ENCODE measurements at places on chromosomes 13 and 19. TPM values are rescaled to one million over a fixed set of nuclear protein-coding genes. Genes with fewer than 3 reads are reported as not detected.

- no peak overlapping the region for H3K27ac ChIP-seq
- H3K36me3 ChIP-seq: no peaks in the 10 kb centered on the region
- H3K4me3 ChIP-seq: no peak overlapping the region
- H3K4me1 ChIP-seq: no peaks in the 10 kb centered on the region
- peak; percentile 9 for DNase-seq
- no peaks in the 10 kb centered on the region for H3K27me3 ChIP-seq
Observed at GRCh38 chr19:23509686-23510450, 114.6 kb upstream of the ZNF91 start.

GRCh38 chr19:38036707-38037611, 130.0 kb downstream of the SIPA1L3 start:
- no peak overlapping the region for H3K27ac ChIP-seq
- no peak overlapping the region for H3K4me3 ChIP-seq
- peak; percentile 46 for DNase-seq

GRCh38 chr13:56563663-56564062, 577.1 kb upstream of the PRR20A start:
- H3K27ac ChIP-seq: no peak overlapping the region
- no peaks in the 10 kb centered on the region for H3K27me3 ChIP-seq
- DNase-seq: no peak
- no peak overlapping the region for H3K4me3 ChIP-seq

CRB3 gene
- total RNA-seq: 58.2 TPM

RXFP2 gene
- total RNA-seq: 0.09 TPM

GRCh38 chr19:47230921-47231214, at the start of gene BBC3:
TSS of gene BBC3 (minus strand) at chr19:47231199. CDS start at chr19:47228431, 2,768 bp downstream.
- H3K27ac ChIP-seq: peak within 1 kb of the TSS; percentile 67
- DNase-seq: no peak
- peak within 1 kb of the TSS; percentile 82 for H3K4me3 ChIP-seq
- H3K36me3 ChIP-seq: no peaks in the 10 kb centered on the region
- H3K27me3 ChIP-seq: peaks cover 10% of the 10 kb centered on the region
- H3K4me1 ChIP-seq: peaks cover 37% of the 10 kb centered on the region

DNA sequence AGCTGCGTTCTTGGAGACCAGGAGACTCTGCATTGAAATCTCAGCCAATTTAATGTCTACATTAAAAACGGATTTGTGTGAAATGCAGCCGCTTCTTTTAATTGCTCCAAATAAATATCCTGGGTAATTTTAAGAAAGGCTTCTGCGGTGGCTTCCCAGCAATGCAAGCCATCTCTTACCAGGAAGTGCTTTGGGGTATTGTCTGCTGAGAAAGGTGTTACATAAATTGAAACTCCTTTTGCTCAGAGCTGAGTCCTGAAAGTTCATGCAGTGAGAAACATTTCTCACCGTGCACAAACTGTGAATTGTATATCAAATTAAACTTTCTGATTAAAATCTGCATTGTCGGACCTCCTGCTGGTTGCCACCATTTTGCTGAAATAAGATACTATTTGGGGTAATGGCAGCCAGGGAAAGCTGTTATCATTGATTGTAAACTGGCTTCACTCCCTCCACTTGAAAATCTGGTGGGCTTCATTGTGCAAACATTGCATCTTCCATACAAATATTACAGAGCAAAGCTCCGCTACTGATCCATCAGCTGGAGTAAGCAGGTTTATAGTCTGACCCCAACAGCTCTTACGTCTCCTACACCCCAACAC, 59.5 kb downstream of the ZIC5 start:
- H3K4me1 ChIP-seq: no peaks in the 10 kb centered on the region
- DNase-seq: no peak
- H3K4me3 ChIP-seq: no peak overlapping the region
- no peaks in the 10 kb centered on the region for H3K36me3 ChIP-seq
- no peaks in the 10 kb centered on the region for H3K27me3 ChIP-seq
- no peak overlapping the region for H3K27ac ChIP-seq

DNA sequence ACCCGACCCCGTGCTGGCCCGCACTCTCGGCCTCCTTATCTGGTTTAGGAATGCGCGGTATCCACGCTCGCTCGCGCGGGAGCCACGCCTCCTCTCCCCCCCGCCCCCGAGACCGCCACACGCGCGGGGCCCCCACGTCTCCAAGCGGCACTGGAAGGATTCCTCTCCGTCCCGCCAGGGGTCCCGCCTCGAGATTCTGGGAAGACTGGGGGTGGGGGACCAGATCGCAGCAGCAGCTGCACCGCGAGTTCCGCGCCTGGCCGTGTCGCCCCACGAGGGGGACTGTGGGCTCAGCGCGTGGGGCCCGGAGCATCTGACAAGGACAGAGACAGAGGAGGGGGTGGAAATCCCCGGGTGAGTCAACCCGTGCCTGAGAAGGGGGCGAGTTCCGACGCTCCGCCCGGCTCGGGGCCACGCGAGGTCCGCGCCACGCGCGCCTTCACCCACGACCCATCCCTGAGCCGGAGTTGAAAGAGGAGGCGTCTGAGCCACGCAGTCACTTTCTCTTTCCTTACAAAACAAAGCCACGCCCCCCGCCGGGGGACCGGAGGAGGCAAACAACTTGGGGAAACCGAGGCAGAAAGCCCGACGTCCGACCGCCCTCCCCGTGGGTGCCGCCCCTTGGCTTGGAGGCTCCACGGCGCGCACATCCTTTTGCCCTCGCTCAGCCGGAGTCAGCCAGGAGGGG, 814 bp downstream of the S1PR2 start:
- H3K27me3 ChIP-seq: no peaks in the 10 kb centered on the region
- H3K36me3 ChIP-seq: no peaks in the 10 kb centered on the region
- H3K27ac ChIP-seq: peak overlapping the region; percentile 71
- peak; percentile 87 for DNase-seq

DNA sequence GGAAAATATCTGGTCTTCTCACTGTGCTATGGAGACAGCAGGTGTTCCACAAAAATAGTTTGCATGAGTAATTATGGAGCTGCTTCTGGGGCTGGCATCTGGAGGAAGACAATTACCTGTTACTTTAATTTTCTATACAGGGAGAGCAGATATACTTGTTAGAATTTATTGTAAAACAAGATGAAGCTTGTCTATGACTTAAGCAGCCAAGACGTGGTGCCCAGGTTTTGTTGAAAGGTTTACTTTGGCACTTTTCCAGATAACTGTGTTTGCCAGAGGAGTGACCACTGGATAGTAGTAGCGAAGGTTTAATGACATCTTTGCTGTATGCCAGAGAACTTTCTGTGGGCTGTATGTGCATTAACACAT, 134.5 kb upstream of the KL start:
- no peak overlapping the region for H3K27ac ChIP-seq
- no peaks in the 10 kb centered on the region for H3K36me3 ChIP-seq
- H3K4me1 ChIP-seq: no peaks in the 10 kb centered on the region
- DNase-seq: no peak

DNA sequence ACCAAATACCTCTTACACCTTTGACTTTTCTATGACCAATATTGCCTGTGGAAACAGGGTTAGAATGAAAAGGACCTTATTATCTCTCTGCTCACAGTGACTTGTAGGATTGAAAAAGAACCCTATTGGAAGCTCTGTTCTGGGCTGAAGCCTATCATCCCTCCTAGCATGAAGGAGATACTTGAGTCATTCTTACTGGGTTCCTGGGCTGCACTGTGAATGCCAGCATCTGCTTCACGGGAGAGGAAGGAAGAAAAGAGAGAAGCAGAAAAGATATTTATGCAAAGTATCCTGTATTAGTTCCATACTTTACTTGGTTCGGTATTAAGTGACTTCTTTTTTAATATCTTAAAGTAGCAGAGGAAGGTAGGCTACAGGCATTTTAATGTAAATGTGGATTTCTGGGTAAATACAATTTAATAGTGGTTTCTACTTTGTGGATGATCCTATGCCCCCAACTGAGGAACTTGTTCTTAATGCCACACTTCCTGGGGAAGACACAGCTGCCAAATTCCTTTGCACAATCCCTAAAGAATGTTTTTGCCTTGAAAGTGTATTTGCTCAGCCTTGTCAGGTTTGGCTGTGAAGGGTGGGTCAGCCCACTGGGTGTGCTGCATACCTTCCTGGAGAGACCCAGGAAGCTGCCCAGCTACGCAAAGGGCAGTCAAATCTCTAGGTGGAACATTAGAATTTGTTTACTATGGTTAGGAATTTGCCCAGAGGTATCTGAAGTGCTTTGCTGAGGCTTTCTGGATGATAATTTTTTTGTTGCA, 13.7 kb upstream of the SCEL start:
- no peak overlapping the region for H3K4me3 ChIP-seq
- no peaks in the 10 kb centered on the region for H3K27me3 ChIP-seq
- no peak overlapping the region for H3K27ac ChIP-seq
- DNase-seq: peak; percentile 28
- H3K36me3 ChIP-seq: no peaks in the 10 kb centered on the region

CEACAM20 gene
- not detected for total RNA-seq

- no peak overlapping the region for H3K27ac ChIP-seq
- H3K36me3 ChIP-seq: no peaks in the 10 kb centered on the region
- peaks cover 9% of the 10 kb centered on the region for H3K27me3 ChIP-seq
- no peaks in the 10 kb centered on the region for H3K4me1 ChIP-seq
Observed at GRCh38 chr19:19259741-19260140, 13.4 kb downstream of the TM6SF2 start.

DNA sequence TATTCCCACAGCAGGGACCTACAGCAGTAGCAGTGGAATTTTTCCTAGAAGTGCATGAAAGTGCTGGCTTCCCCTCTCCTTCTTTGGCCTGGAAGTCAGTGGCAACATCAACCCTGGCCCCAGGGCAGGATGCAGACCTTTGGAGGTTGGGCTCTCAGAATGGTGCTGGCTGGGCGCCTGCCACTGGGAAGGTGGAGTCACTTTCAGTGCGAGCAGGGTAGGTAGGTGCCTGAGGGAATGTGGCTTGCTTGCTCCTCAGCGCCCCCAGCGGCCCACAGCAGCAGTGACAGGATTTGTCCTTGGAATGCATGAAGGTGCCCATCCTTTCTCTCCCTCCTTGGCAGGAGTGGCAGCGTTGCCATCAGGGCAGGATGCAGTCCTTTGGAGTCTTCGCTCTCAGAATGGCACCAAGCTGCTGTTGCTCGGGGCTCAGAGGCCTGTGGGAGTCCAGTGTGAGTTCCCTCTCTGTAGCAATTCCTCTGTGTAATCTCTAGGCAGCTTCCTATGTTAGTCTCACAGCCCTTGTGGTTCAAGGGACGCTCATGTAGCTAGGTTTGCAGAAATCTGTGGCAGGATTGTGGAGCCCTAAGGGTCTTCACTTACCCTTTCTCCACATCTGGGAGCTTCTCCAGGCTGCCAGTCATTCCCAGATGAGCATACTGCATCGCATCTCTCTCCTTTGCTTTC, 354.4 kb upstream of the DACH1 start:
- H3K4me1 ChIP-seq: no peaks in the 10 kb centered on the region
- peak; percentile 68 for DNase-seq
- no peak overlapping the region for H3K4me3 ChIP-seq

- H3K36me3 ChIP-seq: no peaks in the 10 kb centered on the region
- H3K4me1 ChIP-seq: no peaks in the 10 kb centered on the region
- H3K27ac ChIP-seq: no peak overlapping the region
- no peak for DNase-seq
- no peaks in the 10 kb centered on the region for H3K27me3 ChIP-seq
Observed at GRCh38 chr19:4891066-4891465, 11.6 kb downstream of the ARRDC5 start.

GRCh38 chr13:46109451-46109850, 4.6 kb upstream of the CPB2 start:
- no peaks in the 10 kb centered on the region for H3K27me3 ChIP-seq
- no peaks in the 10 kb centered on the region for H3K36me3 ChIP-seq
- no peak overlapping the region for H3K27ac ChIP-seq
- no peak for DNase-seq
- H3K4me3 ChIP-seq: no peak overlapping the region
- no peaks in the 10 kb centered on the region for H3K4me1 ChIP-seq

RETN gene
- 1.1 TPM for total RNA-seq

DNA sequence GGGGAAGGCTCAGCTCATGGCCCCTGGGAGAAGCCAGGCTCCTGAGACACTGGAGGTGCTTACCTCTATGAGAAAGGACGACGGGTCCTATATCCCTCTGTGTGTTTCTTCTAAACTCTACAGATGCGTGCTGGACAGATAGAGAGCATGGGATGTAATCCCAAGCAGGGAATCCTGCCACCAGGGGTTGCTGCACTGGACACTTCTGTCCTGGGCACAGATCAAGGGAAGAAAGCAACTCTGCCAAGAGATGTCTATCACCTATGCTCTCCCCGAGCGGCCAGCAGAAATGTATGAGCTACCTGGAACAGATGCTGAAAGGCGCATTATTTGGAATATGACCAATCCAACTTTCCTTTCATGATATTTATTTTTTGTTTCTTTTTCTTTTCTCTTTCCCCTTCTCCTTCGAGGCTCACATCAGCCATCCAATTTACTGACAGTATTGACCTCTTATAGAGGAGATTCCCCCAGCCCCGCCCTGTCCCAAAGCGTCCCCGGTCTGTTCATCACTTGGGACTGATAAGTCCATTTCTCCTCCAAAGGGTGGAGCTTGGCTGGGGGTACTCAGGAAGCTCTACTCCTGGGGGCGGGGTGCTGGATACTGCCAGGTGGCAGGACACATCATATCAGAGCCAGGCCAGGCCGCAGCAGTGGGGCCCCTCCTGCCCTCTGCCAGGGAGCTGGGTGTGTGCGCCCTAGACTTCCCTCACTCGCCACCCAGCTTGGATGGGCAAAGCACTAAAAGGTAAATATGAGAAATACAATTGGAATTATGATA, 34.2 kb downstream of the TSHZ3 start:
- H3K27ac ChIP-seq: no peak overlapping the region
- H3K27me3 ChIP-seq: no peaks in the 10 kb centered on the region
- H3K36me3 ChIP-seq: no peaks in the 10 kb centered on the region
- DNase-seq: no peak
- H3K4me1 ChIP-seq: no peaks in the 10 kb centered on the region

ZNF667 gene
- 8.5 TPM for total RNA-seq

DNA sequence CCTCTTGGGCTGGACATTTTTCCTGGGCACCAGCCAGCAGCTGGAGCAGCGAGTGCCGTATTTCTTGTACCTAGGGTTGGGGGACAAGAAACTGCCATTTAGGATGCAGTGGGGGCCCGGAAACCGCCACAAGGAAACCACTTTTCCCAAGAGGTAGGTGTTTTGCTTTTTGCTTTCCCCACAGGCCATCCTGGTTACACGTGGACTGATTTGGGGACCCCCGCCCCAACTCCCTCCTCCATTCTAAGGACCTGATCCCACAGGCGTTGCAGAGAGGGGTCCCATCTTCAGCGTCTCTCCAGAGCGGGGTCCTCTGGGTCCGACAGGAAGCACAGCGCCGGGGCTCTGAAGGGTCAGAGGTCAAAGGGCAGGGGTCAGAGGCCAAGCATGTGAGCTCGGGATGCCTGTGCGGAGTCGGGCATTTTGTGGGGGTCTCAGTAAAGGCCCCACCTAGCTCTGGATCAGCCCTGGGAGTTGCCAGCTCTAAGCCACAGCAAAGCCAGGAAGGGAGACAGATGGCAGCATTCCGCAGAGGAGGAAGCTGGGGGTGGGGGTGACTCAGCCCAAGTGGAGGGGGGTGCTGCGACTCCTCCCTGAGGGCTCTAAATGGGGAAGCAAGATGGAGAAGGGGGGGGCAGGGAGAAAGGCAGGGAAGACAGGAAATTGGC, 4.3 kb downstream of the ZGLP1 start:
- DNase-seq: no peak
- no peaks in the 10 kb centered on the region for H3K4me1 ChIP-seq
- H3K27me3 ChIP-seq: no peaks in the 10 kb centered on the region
- no peak overlapping the region for H3K4me3 ChIP-seq
- no peaks in the 10 kb centered on the region for H3K36me3 ChIP-seq

All from kidney (tissue), 22 donors.